CD4-positive, alpha-beta T cell treated with Interferon alpha-2 for 1 hour (primary cell): ENCODE measurements at places on chromosomes 3 and 15.

- no peak for DNase-seq
Measured at GRCh38 chr3:126550488-126551051, 8.2 kb downstream of the C3orf22 start.

GRCh38 chr3:185297867-185298266 is 44.0 kb upstream of the EHHADH start:
- DNase-seq = no peak

DNA sequence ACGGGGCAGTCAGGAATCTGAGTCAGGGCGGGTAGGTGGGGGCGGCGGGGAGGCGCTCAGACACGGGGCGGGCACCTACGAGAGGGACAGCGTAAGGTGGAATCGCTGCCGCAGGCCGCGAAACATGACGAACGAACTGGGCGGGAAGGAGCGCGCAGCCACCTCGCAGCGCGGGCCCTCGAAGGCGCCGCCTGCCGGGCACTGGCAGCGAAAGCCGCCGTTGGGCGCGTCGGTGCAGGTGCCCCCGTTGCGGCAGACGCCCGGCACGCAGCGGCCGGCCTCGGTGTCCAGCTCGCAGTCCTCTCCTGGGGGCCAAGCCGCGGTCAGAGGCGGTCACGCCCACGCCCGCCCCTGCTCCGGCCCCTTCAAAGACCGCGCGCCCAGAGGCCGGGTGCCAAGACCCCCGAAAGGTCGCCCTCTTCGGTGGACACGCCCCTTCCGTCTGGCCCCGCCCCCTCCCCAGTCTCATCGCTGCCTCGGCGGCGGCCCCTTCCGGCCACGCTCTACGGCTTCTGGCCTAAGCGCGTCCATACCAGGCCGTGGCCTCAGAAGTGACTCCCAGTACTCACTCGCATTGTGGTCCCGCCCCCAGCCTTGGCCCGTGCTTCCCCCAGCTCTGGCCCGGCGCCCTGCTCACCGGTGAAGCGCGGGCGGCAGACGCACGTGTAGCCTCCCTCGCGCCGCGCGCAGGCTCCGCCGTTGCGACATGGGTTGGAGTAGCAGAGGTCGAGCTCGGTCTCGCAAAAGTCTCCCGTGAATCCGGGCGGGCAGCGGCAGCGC is 6.4 kb downstream of the CELSR3 start:
- DNase-seq = peak; percentile 89

DNA sequence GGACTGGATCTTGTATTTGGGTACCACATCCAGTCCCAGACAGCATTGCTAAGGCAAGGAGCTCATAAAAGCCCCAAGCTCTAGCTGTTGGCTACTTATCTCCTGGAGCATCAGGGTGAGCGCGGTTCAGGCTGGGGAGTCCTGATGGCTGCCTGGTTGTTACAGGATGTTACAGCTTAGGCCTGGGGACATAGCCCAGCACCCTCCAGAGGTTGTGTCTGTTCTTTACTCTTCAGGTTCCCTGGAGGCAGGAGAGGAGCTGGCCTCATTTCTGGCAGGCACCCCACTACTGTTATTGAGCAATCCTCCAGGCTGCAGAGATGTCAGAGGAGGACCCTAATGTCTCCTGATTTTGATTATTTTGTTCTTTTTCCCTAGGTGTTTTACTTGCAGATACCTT is 26.6 kb downstream of the APBA2 start:
- DNase-seq = no peak

DNA sequence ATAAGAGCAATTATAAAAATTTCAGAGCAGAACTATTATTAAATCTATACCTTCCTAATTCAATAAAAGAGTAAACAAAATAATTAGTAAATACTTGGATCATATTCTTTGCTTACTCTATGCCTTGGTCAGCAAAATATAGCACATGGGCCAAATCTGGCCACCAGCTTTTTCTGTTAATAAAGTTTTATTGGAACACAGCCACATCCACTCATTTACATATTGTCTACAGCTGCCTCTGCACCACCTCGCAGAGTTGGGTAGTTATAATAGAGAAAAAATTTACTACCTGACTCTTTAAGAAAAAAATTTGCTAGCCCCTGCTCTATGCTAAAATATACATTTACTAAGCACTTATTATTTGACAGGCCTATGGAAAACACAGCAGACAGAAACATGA is 32.2 kb upstream of the GANC start:
- no peak for DNase-seq

- no peak for DNase-seq
Measured at GRCh38 chr3:112653209-112653871, 12.4 kb upstream of the CCDC80 start.

GRCh38 chr3:197748597-197749314 is 927 bp upstream of the FYTTD1 start:
- DNase-seq = no peak

DNA sequence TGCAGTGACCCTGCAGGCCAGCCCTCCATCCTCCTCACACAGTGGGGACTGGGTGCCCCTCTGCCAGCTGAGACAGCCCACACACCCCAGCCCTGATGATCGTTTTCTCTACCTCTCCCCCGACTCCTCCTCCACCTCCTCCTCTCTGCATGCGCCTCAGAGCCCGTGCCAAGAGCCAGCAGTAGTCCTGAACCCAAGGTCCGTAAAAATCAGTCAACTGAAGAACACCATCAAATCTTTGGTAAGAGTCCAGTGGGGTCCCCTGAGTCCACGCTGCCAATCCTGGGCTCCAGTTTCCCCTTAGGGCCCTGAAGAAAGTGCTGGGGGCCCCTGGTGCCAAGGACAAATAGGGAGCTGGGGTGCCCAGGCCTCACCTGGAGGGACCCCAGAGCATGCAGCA is 109.3 kb upstream of the FAN1 start:
- DNase-seq = no peak

- DNase-seq = no peak
Measured at GRCh38 chr15:51074926-51075325, 19.8 kb downstream of the TNFAIP8L3 start.

GRCh38 chr3:45565342-45565741 is 29.2 kb upstream of the LIMD1 start:
- no peak for DNase-seq

DNA sequence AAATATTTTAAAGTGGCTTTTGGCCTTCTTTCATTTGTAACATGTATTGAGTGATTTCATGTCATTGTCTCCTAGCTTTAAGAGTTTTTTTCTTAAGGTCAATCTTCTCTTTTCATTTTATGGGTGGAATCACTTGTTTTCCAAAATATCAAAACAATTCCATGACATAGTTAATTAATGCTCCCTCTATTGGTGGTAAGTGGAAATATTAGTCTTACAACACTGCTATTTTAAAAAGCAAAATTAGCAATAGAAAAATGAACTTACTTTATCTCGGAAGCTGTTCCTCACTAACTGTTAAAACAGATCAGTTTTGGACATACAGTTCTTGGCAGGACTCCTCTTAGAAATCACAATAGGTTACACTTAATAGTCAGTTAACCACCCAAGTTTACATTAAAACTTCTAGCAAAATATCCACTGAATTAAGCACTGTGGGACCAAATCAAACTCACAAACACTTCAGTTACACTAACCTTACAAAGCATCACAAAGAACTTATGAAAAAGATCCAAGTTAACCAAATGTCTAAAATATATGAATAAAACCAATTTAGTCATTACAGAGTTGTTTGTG is 42.4 kb downstream of the TIGIT start:
- no peak for DNase-seq

DNA sequence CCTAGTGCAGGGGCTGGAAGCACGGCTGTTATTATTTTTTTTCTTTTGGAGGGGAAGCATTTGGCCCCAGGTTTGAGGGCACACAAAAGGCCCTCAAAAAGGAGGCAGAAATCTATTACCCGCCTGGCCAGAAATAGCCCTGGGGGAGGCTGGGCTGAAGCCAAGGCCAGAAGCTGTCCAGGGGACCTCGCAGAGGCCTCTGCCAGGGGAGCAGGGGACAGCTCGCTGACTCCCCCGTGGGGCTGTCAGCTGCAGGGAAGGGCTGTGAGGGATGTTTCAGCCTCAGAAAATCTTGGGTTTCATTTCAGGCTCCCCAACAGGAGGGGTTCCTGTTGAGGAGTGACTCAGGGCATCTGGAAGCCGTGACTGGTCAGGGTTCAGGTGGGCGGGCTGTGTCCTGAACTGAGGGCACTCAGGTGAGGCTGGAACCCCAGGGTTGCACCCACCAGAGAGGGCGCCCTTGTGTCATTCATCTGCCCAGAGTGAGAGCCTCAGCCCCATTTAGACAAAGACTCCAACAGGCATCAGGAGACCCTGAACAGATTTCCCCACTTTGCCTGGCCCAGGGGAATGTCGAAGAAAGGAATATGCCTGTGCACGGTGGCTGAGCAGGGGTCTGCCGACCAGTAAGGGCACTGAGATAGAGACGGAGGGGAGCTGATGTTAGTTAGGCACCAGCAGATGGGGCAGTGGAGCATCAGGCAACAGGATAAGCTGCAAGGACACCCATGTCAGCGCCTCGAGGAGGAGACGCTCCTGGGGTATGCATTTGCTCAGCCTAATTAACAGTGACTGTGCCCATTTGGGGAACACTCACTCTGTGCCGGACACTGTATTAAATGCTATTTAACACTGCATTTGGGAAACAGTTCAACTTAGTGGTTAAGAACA is 43.5 kb upstream of the SLC6A11 start:
- no peak for DNase-seq

GRCh38 chr3:177591379-177591778 is 394.1 kb upstream of the TBL1XR1 start:
- DNase-seq = no peak

DNA sequence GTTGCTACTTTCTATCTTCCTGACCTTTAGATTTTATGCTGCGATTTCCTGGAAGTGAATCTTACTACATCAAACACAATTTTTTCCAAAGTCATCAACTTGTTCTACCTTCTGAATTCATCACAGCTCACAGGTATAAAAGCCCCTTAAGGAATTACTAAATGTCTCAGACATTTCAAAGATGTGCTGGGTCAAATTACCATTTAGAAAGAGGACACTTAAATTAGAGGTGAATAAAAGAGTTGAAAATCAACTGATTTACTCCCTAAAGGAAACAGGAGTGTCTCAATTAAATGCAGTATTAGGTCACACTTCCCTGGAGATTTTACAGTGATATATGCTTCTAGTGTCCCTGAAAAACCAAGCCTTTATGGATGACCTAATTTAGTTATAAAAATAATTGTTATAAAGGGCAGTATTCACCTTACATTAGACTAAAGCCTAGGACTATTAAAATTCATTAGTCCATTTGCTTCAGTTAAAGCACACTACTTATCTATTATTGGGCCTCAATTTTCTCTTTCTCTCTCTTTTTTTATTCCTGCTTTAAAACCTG is 128.8 kb downstream of the GMNC start:
- DNase-seq = no peak

DNA sequence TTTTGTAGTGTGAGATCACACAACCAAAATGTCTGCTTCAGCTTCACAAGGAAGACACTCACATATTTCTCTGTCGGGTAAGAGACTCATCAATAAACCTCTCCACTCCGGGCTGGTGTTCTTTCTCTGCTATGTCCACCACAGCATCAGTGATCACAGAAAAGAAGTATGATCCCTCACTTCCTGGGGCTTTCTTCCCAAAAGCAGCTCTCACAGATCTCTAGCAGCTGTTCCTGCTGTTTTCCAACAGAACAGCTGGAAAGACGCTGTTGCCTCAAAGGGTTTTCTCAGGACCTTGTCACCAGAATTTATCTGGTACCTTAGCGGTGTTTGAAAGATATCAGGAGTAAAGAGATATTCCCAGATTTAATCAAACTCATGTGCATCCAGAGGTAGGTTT is 46.4 kb downstream of the GATM start:
- DNase-seq = no peak

- DNase-seq = no peak
Measured at GRCh38 chr3:149414557-149415231, 37.2 kb upstream of the TM4SF1 start.

DNA sequence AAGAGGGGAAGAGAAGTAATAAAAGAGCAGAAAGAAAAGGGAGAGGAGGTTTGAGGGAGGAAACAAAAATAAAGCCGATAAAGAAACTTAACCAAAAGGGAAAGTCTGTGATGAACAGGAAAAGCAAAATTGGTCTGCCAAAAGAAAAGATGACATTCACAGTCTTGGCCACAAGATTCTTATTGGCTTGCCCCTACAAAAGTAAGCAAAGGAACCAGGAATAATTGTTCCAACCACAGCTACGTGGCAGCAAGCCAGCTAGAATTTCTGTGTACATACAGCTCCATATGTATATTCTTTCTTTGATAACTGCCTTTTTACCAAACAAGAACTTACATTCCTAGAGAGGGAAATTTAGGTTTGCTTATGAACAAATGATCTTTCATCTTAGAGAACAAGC is 79.6 kb downstream of the MLH1 start:
- no peak for DNase-seq

DNA sequence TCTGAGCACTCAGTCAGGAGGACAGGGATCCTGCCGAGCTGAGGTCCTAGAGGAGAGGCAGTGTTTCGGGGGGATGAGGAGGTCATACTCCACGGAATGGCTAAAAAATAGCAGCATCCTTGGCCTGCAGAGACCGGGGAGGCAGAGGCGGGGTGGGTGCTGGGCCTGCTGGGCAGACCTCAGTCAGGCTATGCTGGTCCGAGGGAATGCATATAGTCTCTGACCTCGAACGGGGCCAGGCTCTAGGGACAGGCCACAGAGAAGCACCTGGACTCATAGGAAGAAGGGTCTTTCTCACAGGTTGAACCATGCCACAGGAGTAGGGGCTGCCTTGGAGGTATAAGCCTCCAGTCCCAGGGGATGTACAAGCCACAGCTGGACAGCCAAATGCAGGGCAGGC is 14.0 kb upstream of the SKIC8 start:
- DNase-seq = no peak

DNA sequence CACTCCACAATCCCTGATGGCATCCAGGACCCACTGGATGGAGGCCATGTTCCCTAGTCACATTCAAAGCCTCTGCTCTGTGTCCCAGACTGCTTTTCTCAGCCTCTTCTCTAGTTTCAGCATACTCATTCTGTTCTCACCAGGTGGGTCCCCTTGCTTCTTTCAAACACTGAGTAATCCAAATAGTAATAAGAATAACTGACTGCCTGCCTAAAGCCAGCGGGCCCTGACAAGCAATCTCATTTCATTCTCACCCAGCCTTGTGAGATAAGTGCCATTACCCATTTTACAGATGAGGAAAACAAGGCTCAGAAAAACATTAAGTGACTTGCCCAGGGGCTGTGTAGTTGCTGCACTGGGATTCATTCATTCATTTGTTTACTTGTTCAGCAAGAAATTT is 25.4 kb downstream of the MAPKAPK3 start:
- no peak for DNase-seq

- no peak for DNase-seq
Measured at GRCh38 chr3:183626877-183627594, 8.4 kb upstream of the KLHL24 start.

- DNase-seq = no peak
Measured at GRCh38 chr3:157500232-157500631, 3.0 kb downstream of the VEPH1 start.

- DNase-seq = no peak
Measured at GRCh38 chr3:66795365-66795764, 202.7 kb upstream of the KBTBD8 start.

DNA sequence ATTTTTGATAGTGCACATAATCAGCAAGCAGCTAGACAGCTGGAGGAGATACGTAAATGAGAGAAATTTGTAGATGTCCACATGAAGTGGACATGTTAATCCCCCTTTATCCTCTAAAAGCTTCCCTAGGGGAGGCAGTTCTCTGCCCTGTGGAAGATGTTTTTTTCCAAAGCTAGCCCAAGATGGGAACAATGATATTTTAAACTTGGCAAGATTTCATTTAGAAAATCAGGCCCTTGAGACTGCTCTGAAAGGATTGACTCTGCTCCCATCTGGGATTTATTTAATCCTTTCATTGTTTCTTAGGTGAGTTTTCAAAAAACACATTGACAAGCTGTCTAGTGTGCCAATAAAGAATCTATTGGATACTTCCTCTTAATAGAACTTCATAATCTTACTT is 92.0 kb downstream of the SYNPR start:
- no peak for DNase-seq
